NCI-H1694 (cell line): ENCODE measurements at places on chromosomes 11 and 22.

- no peak for DNase-seq
These were observed 1.4 kb downstream of the MFNG start for GRCh38 chr22:37484480-37485394.

DNA sequence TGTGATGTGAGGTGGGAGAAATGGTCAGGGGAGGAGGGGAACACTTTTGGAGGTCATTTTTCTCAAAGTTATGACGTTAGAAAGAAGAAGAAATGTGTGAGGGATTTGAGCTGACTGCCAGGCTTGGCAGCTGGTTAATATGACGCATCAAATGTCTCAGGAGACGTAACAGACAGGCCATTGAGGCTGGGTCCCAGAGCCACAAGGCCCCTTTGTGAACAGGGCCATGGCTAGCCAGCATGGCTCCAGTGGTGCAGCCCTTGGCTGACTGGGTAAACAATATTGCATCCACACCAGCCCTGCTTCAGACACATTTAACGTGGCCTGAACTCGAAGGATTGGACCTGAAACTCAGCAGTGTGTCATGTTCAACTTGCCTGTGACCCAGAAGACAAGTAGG is 34.3 kb downstream of the AMOTL1 start:
- DNase-seq, result no peak

DNA sequence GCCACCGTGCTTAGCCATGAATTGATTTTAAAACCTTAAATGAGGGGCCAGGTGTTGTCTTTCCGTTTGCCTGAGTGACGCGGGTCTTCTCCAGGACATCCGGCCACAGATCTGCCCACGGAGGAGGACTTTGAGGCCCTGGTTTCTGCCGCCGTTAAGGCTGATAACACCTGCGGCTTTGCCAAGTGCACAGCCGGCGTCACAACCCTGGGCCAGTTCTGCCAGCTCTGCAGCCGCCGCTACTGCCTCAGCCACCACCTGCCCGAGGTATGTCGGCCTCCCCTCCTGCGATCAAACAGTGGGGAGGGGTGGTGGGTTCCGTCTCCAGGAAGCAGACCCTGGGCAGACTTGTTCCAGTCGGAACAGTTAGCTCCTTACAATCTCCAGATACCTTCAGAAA is 34.4 kb downstream of the IGHMBP2 start:
- DNase-seq, result no peak

DNA sequence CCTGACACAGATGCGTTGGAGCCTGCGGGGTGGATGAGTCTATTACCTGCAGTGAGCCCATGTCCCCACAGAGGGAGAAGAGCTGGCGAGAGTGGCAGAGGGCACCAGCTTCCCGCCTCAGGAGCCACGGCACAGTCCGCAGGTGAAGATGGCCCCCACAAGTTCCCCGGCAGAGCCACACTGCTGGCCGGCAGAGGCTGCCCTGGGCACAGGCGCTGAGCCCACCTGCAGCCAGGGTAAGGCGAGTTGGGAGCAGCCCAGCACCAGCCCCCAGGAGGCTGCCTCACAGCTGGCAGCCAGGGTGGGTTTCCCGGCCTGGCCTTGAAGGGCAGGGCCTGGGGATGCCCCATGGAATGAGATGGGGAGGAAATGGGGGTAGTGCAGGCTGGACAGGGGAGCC is 5.2 kb upstream of the SUSD2 start:
- no peak for DNase-seq

- no peak for DNase-seq
These were observed 6.2 kb downstream of the LDLRAD3 start for GRCh38 chr11:35950082-35950481.

DNA sequence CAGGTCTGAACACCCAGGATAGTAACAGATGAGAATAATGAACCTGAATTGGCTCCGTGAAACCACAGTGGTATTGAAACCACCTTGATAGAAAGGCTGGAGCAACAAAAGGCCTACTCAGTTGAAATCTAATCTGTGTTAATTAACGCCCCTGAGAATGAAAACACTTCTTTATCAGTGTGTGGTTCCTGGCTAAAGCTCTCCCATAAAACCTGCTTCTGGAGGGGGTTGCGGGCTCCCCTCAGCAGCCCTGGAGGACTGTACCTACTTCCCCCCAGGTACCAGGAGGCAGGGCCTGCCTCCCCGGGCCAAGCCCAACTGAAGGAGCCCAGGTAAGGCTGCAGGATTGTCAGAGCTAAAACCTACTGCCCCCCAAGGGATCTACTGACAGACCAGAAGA is 54.6 kb downstream of the PLEKHA7 start:
- DNase-seq, result no peak

GRCh38 chr11:64333556-64333955 is 6.4 kb upstream of the CCDC88B start:
- DNase-seq, result no peak

- no peak for DNase-seq
These were observed 74.9 kb downstream of the CACNG2 start for GRCh38 chr22:36628571-36629065.

DNA sequence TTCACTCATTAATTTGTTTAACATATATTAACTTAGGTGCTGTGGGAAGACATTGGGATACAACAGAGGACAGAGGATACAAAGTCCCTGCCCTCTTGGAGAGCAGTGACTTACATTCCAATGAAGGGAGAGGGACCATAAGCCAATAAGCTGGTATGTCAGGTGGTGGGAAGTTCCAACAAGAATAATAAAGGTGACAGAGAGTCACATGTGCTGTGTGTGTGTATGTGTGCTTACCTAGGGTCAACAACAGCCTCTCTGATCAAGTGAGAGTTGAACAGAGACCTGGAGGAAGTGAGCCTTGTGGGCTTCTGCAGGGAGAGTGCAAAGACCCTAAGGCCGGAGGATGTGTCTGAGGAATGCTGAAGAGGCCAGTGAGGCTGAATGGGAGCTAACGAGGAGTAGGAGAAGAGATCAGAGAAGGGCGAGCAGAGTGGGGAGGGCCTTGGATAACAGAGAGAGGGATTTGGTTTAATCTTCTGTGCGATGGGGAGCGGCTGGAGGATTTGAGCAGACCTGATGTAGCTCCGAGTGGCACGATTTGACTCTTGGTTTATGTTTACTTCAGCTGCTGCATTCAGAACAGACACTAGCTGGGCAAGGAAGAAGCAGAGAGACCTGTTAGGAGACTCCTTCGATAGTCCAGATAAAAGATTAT is 35.3 kb downstream of the MAP6 start:
- DNase-seq, result no peak

- no peak for DNase-seq
These were observed 1.5 kb upstream of the SF3B2 start for GRCh38 chr11:66050581-66051231.

DNA sequence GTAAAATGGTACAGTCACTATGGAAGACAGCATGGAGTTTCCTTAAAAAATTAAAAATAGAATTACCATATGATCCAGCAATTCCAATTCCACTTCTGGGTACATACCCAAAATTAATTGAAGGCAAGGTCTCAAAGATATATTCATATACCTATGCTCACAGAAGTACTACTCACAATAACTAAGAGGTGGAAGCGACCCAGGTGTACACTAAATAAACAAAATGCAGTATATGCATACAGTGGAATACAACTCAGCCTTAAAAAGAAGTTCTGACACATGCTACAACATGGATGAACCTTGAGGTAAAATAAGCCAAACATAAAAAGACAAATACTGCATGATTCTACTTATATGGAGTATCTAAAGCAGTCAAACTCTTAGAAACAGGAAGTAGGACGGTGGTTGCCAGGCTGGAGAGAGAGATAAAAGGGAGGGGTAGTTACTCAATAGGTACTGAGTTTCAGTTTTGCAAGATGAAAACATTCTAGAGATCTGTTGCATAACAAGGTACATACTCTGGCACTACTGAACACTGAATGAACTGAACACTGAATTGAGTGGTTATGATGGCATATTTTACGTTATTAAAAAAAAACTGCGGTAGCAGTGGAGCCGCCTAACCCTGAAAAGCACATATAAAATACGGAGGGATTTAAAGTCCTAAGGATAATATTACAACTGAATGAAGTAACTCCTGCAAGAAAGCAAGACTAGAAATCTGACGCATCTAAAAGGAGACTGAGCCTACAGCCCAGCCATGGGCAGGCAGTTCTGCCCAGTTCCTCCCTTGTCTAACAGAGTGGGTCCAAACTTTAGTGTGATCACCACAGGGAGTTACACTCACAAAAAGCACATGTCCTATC is 12.8 kb downstream of the DGCR2 start:
- DNase-seq, result no peak

- no peak for DNase-seq
These were observed 97.8 kb upstream of the CSNK2A3 start for GRCh38 chr11:11450744-11451362.

GRCh38 chr11:117826190-117826570 is 1.6 kb upstream of the FXYD2 start:
- no peak for DNase-seq

DNA sequence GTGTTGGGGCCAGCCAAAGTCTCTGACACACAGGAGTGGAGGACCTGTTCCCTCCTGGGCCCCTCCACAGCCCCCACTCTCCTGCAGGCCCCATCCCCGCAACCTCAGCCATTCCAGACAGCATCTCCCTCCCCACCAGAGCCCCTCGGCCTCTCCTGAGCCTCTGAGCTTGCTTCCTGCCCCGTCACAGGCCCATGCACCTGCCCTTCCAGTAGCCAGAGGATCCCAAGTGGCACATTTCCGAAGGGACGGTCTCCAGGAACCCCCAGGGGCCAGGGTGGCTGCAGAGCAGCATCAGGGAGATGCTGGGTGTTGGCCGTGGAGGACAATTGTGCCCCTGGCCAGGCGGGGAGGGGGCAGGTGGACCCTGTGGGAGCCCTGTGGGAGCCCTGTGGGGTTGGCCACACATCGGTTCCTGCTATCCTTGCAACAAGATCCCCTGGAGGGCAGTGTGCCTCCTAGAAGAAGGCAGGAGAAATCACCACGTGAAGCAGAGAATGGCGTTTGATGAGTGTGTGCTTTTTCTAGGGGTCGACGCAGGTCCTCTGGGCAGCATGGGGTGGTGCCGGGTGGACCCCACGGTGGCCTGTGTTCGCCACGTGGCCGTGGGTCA is 45.3 kb upstream of the PPARA start:
- DNase-seq, result no peak

- DNase-seq, result no peak
These were observed 179.2 kb downstream of the DBX1 start for GRCh38 chr11:19980957-19981669.

DNA sequence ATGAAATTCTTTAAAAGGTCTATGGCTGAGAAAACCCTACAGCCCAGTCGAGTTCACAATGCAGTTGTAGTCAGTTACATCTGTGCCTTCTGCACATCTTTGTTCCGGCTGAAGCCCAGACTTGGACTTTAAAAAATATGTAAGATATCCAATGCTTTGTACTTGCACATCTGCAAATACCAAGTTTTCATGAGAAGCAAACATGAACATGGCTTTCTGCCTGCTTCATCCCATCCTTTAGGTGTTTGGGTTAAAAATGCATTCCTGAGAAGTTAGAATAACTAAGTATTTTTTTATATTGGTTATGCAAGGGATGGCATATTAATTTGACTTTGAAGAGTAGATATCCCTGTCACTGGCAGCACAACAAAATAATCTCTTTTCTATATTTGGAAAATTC is 528.4 kb downstream of the METTL15 start:
- no peak for DNase-seq

- DNase-seq, result no peak
These were observed 14.5 kb downstream of the CRYBA4 start for GRCh38 chr22:26636296-26636695.

DNA sequence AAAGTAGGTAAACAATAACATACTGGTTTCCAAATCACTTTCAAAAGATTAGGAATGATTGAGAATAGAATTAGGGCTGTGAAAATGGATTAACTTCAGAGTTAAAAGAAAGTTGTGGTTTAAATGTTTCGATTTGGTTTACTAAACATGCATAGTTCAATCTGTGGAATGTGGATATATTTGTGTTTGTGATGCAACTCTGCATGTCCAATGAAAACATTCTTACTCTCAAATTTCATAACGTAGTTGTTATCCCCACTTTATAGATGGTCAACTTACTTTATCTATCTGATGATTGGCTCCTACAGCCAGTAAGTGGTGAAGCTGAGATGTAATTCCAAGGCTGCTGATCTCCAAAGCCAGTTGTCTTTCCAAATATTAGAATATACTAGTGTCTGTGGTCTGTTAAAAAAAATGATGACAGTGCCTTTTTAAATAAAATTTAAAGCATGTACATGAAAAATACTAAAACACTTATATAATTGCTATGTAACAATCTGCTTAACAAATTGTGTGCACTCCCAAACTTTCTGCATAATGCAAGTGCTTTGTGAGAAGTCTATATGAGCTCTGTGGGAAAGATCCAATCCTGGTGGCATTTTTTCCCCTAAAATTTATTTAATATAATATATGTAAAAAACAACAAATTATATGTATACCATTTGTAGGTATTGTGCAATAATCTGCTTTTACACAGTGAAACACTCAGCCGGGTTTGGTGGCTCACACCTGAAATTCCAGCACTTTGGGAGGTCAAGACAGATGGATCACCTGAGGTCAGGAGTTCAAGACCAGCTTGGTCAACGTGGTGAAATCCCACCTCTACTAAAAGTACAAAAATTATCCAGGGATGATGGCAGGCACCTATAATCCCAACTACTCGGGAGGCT is 9.7 kb upstream of the SIK3 start:
- no peak for DNase-seq

DNA sequence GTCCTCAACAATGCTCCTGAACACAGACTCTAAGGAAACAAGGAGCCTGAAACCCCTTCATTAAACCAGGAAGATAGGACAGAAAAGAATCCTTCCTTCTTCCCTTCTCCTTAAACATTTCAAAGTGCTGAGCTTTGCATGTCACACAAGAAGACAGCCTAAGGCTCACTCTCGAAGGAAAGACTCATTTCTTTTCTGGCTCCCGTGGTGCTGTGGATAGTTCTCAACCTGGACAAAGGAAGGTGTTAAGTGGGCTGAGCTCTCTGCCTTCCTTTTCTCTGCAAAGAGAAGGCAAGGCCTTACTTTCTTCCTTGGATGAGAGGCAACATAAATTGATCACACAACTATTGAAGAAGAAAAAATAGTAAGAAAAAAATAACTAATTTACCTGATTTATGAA is 452.4 kb upstream of the DDI1 start:
- no peak for DNase-seq

GRCh38 chr22:40419718-40420117 is 49.3 kb downstream of the SGSM3 start:
- DNase-seq, result no peak

DNA sequence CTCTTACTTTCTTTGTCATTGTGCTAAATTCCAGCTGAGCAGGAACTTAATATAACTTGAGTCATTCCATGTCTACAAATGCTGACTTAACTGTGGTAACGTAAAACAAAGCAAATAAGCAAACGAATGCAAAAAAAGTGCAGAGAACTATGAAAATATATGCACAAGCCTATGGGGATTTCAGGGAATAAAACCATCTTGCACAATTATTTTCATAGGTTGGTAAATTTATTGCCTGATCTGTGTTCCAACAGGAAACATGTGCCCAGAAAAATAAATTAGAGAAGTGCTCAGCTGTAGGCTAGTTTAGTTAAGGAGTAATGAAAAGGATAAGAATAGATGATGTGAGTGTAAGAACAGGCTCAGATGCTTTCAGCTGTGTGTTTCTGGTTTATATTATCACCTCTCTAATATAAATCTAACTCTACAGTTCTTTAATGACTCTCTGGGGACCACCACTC is 1169.3 kb downstream of the LRRC4C start:
- no peak for DNase-seq

- DNase-seq, result peak; percentile 49
These were observed 6.3 kb downstream of the PC start for GRCh38 chr11:66951927-66952337.

GRCh38 chr11:9069256-9069655 is 22.1 kb downstream of the SCUBE2 start:
- DNase-seq, result no peak

GRCh38 chr11:8826901-8827560 is 84.0 kb upstream of the AKIP1 start:
- DNase-seq, result no peak
